ENCODE measurements at places on chromosomes 12 and 14. TPM values are rescaled to one million over a fixed set of nuclear protein-coding genes. Genes with fewer than 3 reads are reported as not detected.

DNA sequence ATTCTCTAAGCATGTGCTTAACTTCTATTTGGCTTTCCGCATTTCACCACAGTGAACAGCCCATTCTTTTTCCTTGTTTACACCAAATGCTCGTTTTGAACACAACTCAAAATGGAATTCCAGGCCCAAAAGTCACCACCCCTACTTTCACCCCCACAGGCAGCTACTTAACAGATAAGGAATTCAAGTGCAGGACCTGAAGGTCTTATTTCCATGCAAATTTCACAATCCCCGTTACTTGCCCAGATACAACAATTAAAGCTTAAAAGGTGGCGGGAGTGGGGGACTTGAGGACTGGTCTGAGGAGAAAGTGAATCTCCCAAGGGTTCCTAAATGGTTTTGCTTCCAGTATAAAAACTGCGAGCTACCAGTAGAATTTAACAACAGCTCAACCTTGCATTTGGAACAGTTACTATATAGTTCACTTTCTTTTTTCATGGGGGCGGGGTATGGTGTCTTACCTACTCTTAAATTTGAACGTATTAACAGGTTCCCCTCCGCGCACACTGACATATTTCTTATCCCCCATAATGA, 3.7 kb downstream of the USP44 start:
- no peak for DNase-seq

GRCh38 chr14:20782280-20782890, 1.3 kb downstream of the RNASE6 start:
- no peak for DNase-seq

DNA sequence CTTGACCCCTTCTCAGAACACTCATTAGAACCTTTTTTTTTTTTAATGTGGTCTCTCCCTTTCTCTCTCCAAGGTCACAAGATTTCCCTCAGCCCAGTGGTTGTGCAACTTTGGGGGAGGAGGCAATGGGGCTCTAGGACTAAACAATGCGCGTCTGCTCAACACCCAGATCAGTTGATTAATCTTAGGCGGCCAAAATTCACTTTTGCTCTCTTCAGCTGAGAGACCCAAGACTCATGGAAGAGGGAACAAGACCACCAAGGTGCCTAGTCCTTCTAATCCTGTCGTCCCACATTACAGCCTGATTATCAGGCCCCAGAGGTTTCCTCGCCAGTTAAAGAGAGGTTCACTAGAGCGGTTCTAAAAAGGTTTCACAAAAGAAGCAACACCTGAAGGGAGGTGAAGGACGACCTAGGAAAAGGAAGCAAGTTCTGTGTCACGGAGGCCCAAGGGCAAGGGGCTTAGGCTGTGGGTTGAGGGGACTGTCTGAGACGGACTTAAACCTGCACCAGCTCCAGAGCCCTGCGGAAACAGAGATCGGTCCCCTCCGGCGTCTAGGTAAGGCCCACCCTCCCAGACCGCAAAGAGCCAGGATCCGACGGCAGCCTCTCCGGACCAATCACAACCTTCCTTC, 824 bp upstream of the TARBP2 start:
- DNase-seq = peak; percentile 32

GRCh38 chr14:105537580-105538474, 11.4 kb downstream of the TMEM121 start:
- peak; percentile 54 for DNase-seq

DNA sequence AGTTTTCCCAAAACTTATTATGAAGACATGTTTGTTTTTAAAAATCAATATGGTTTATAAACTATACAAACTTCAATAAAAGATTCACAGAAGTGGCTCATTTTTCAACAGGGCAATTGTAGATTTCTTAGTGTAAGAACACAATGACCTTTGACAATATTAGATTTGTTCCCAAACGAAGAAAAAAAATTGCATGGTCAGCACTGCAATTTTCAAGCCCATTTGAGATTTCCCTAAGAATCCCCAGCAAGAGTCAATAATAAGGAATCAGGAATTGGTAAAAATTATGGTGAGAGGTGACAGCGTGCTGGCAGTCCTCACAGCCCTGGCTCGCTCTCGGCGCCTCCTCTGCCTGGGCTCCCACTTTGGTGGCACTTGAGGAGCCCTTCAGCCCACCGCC, 145.8 kb downstream of the DERA start:
- no peak for DNase-seq

DNA sequence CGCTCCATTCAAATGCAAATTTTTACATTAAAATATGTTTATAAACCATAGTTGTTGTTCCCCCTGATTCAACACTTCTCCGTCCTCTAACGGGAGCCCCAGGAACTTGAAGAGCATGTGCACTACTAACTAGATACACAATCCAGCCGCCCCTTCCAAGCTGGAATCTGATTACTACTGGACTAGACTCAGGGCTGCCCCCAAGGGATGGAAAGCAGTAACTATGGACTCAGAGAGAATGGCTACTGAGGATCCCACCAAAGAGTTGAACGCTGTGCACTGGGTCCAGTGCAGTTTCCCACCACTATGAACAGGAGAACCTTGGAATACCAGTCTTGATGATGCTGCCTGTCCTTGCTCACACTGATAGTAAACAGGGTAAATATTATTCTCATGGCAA, 48.6 kb upstream of the PCNX1 start:
- DNase-seq = no peak

RAD9B gene
- 0.41 TPM for total RNA-seq

All from activated T-helper 2 cell treated with anti-CD3 and anti-CD28 coated beads, Interferon-gamma antibody, Interleukin-2, Interleukin-4, amounts not matched to agents 10 μg/mL and 5 μg/mL and 100 μg/mL, durations not matched to agents 14 hours and 24 hours and 36 hours (primary cell).